Spleen (tissue), 13 donors: ENCODE measurements at places on chromosomes 11 and 22.

DNA sequence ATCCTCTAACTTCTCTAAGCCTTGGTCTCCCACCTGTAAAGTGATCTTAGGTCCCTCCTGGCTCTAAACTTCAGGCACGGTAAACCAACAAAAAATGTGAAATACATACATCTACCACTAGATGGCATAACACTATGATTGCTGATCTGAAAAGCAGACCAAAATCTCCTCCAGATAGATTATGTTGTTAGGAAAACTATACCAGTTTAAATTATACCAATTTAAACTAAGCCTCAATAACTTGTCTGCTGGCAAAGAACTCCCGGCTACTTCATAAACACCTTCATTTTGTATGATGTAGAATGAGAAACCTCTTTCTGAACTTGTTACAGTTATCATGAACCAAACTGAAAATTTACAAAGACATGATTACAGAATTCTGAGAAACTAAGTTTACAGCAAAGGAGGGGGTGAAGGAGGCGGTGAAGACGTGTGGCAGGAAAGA is 85.9 kb downstream of the SBF2 start:
- DNase-seq = no peak

DNA sequence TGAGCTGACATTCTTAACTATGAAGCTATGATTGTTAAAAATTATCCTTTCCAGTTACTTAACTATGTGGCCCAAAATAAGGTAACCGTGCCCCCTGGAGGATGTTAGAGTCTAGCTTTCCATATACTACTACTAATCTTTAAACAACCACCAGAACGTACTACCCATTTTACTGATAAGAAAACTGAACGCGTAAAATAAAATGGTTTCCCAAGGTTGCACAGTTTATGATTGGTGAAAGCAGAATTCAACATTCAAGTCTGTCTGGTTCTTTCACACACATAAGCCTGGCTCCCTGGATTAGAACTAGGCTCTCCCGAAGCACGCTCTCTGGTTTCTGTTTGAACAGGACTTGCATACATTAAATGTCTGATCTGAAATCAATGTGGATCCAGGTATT is 437.8 kb upstream of the CCDC90B start:
- DNase-seq = no peak

- no peak for DNase-seq
Measured at GRCh38 chr22:29032014-29032475, 29.6 kb downstream of the C22orf31 start.

- no peak for DNase-seq
Measured at GRCh38 chr11:110098645-110099044, 5.5 kb downstream of the ZC3H12C start.

GRCh38 chr11:130390071-130390758 is 38.2 kb downstream of the ADAMTS8 start:
- DNase-seq = no peak

- DNase-seq = peak; percentile 62
Measured at GRCh38 chr11:70491696-70492472, 93.6 kb downstream of the CTTN start.

GRCh38 chr11:126082251-126083109 is 19.8 kb upstream of the CDON start:
- DNase-seq = no peak

DNA sequence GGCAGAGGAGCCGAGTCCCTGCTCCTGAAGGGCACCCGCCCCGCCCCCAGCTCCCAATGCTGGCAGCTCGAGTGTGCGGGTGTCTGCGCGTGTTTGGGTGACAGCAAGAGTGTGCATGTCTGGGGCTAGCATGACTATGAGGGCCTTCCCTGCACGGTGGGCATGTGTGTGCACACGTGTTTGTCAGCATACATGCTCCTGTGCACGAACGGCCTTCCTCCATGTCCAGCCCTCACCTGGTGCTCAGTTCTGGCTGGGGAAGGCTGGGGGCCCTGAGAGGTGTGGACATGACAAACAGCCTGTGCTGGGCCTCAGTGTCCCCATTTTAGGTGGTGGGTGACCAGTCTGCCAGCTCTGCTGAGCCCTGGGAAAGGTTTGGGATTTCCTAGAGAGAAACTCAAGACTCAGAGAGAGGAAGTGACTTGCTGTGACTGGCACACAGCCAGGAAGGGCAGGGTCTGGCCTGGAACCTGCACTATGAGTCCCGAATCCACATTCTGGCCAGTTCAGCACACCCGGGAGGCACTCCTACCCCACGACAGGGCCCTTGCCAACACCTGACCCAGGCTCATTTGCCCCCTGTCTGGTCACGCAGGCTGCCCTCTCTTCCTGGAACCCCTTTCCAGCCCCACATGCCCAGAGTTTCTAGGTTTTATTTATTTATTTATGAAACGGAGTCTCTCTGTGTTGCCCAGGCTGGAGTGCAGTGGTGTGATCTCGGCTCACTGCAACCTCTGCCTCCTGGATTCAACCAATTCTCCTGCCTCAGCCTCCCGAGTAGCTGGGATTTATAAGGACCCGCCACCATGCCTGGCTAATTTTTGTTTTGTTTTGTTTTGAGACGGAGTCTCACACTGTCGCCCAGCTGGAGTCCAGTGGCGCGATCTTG is 3.3 kb upstream of the SHISA8 start:
- DNase-seq = peak; percentile 88

DNA sequence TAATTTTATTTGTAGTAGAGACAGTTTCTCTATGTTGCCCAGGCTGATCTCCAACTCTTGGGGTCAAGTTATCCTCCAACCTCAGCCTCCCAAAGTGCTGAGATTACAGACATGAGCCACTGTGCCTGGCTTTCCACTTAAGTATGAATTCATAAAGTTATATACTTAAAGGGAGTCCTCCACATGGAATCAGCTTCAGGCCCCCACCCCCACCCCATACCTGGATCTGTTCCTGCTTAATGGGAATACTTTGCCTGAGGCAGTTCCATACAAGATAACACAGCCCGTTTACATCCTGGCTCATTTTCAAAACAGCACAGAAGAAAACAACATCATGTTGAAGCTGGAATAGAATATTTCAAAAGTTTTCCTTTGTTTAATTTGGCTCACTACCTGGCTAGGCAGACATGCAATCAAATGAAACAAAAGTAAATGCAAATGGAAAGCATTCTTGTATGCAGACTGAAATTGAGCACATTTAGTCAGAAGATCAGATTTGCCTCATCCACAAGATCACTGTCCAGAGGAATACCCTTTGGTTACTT is 82.4 kb downstream of the FAT3 start:
- DNase-seq = no peak

GRCh38 chr22:32841175-32841574 is 39.7 kb downstream of the TIMP3 start:
- no peak for DNase-seq
